ENCODE measurements at places on chromosomes 12 and 14. TPM values are rescaled to one million over a fixed set of nuclear protein-coding genes. Genes with fewer than 3 reads are reported as not detected.

The APOF gene
- not detected for total RNA-seq

The EML5 gene
- total RNA-seq, result 0.53 TPM

DNA sequence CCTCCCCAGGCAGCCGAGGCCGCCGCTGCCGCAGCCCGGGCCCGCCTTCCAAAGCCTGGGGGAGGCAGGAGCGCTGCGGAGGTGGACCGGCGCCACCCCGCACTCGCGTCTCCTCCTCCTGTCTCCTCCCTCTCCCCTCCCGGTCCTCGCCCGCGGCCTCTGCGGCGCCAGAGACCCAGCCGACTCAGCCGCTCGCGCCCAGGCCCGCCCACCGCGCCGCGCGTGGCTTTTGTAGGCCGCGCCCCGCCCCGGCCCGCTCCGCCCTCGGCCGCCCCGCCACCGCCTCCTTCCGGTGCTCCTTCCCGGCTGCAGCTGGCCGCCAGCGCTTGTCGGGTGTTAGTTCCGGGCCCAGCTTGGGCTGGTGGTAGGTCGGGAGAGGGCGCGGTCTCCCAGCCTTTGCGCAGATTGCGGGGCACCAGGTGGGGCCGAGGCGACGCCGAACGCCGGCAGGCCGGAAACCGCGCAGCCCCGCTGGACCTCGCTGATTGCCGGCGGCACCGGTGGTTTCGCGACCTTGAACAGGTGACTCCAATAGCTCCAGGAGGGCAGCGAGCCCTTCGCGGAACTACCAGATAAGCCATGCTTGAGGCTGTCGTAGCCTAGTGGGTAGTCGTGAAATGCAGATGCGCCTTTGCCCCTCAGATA, at the start of gene CAPRIN2:
CAPRIN2 (minus strand) TSS at position 202 of the 645 bp plus-strand sequence. CDS start 1,431 bp downstream, outside the sequence.
- DNase-seq, result peak; percentile 94

DNA sequence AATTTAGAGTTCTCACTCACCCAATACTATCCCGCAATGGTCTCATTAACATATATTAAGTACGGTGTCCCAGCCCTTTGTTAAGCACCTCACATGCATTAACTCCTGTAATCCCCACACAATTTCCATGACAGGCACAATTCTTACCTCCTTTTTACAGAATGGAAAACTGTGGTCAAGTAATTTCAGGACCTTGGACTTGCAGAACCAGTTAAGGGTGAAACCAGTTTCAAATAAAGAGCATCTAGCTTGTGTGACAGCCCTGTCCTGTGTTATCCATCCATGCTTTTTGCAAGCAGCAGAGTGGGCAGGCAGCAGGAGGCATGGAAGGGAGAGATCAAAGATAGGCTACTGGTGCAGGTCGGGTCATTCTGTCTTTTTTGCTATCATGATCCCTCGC, 470.8 kb downstream of the NELL2 start:
- DNase-seq, result no peak

DNA sequence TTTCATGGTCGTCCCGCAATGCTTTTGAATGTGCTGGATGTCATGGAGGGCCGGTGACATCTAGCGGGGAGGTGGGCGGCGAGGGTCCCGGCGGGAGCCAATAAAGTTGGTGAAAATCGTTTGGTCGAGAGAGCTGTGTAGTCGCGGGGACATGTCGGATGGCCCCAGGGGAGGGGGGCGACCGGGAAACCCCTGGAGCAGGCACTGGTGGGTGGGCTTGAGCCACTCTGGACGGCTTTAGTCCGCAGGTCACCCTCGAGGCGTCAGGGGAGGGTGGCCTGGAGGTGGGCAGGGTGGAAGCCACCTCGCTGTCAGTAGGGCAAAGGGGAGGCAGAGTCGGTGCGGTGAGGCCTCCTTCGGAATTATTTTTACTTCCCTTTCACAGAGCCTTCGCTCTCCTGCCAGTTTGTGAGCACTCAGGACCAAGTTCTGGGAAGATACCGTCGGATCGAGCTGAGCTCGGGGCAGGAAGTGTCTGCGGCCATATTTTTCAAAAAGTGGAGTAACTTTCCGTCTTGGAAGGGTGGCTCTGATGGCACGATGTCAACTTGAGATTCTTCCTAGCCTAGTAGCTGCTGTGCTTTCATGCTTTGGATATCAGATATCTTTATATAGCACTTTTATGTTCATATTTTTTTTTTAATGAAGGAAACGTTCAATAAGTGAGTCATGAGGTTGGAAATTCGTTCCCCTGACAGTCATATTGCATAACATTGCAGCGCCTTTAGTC, 28.2 kb downstream of the WBP11 start:
- peak; percentile 35 for DNase-seq

- DNase-seq, result no peak
Observed at GRCh38 chr14:58898655-58899316, 261.0 kb downstream of the DACT1 start.

- DNase-seq, result no peak
Observed at GRCh38 chr12:44369998-44370397, 506.1 kb downstream of the NELL2 start.

- DNase-seq, result no peak
Observed at GRCh38 chr12:89862511-89863445, 154.1 kb upstream of the ATP2B1 start.

DNA sequence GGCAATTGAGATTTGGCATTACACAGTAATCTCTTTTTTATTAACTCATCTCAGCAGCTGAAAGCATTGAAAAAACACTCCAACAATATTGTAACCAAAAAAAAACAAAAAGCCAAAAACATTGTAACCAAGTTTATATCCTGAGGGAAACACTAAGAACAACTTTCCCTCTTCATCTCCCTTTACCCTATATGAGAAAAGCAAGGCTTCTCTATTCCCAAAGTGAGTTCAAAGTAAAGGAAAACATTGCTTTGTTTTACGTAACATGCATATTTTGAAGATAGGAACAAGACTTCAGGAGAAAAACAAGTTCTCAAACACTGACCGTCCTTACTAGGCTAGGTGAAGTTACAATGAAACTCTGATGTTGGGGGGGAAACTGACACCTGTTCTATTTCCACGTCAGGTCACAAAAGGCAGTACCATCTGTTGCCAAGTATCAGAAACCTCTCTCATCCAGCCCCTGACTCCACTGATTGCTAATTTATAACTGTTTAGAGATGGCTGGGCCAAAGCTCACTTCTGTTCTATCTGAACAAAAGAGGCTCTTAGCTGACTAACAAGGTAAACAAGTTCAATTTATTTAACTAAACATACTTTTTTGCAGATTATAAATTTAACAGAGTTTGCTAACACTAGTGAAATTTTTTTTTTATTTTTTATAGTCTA, 67.9 kb upstream of the PLXNC1 start:
- no peak for DNase-seq

GRCh38 chr12:109559601-109560000, 13.7 kb downstream of the MMAB start:
- DNase-seq, result no peak

GRCh38 chr12:32201976-32202375, 95.3 kb downstream of the BICD1 start:
- DNase-seq, result peak; percentile 15

GRCh38 chr14:81557146-81557545, 23.5 kb upstream of the SEL1L start:
- no peak for DNase-seq

DNA sequence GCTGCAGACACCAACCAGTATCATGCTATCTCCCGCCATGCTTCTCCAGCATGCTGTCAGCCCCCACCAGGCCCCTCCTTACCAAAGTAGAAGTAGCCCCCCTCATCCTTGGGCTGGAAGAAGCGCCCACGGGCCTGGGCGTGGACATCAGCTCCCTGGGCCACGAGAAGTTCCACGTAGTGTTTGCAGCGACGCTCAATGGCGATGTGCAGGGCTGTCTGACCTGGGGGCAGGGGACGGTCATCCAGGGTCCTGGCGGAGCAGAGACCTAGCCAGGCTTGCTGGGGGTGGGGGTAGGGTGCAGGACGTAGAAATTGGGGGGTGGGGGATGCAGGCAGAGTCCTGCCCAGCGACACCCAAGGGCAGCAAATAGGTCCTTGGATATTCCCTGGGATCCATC, 32.7 kb downstream of the TRPV4 start:
- no peak for DNase-seq

GRCh38 chr12:25725931-25726330, 172.8 kb upstream of the LMNTD1 start:
- DNase-seq, result no peak

DNA sequence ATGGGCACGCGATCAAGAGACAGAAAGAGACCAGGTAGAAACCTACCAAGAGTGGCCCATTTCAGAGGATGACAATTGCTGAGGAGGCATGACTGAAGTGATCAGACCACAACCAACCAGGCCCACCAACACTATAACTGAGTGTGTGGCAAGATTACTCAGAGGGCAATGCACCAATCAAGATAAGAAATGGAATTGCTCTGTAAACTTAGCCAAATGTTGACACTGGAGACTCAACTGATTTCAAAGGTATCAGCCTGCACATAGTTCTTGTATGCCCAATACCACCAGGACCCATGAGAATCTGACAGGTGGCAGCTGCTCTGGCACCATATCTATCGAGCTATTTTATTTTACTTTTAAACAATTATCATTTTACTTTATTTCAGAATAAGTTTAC, 128.9 kb downstream of the FOXN3 start:
- no peak for DNase-seq

GRCh38 chr12:58906917-58907316, 13.4 kb downstream of the LRIG3 start:
- DNase-seq, result no peak

GRCh38 chr12:24066097-24066496, 116.6 kb upstream of the SOX5 start:
- DNase-seq, result no peak

Data from SK-MEL-5 (cell line).